ENCODE measurements at places on chromosomes 1 and 21.

- DNase-seq, result no peak
Measured at GRCh38 chr1:60078182-60078581, 4.6 kb upstream of the C1orf87 start.

DNA sequence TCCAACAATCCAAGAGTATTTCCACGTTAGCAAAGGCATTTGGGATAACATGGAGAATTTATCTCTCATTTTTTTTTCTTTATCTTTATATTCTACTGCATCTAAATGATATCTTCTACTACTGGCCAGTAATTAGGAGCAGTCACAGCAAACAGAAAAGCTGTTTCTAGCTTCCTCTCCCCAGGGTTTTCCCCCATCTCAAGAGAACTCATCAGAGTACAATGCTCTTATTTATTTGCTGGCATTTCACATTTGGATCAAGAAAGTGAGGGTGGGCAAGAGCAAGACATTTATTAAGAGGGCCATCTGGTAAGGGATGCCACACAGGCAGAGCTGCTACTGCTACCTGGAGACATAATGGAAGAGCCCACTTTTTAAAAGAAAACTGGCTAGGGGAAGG lies 368.2 kb downstream of the USH2A start:
- DNase-seq, result no peak

- no peak for DNase-seq
Measured at GRCh38 chr1:89512996-89513720, 11.5 kb upstream of the LRRC8B start.

- DNase-seq, result no peak
Measured at GRCh38 chr1:17397910-17398695, 26.1 kb downstream of the PADI6 start.

DNA sequence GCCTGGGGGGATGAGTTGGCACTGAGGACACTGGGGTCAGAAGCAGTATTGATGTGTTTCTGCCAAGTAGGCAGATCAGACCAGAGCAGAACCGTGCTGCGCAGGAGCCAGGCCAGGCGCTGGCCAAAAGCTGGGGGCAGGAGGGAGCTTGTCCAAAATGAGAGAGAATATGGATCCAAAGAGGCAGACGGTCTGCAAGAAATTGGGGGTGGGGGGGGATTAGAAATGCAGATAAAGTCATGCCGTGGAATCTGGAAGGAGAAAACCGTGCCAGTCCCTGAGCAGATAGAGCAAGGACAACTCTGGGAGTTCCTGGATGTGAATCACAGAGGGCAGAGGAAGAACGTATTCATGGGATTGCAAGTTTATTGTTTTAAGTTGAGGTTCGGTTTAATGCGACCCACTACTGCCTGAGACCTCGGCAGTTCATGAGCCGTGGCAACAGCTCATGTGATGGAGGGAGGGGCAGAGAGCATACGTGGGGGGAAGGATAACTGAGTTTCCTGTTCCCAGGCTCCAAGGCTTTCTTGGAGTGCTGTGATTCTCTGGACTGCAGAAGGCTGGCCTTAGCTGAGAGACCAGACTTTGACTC lies 224.0 kb downstream of the FGGY start:
- DNase-seq, result peak; percentile 52

GRCh38 chr1:219387211-219387610 lies 213.5 kb downstream of the LYPLAL1 start:
- no peak for DNase-seq
